HCT116 (cell line): ENCODE measurements at places on chromosomes 7 and 10.

GRCh38 chr7:97012365-97013133, 7.2 kb downstream of the DLX6 start:
- peaks cover 72% of the 10 kb centered on the region for H3K27me3 ChIP-seq
- H3K4me3 ChIP-seq, result no peak overlapping the region
- DNase-seq, result no peak

- no peak for DNase-seq
- no peaks in the 10 kb centered on the region for H3K4me1 ChIP-seq
- H3K4me3 ChIP-seq, result no peak overlapping the region
- no peaks in the 10 kb centered on the region for H3K36me3 ChIP-seq
- no peaks in the 10 kb centered on the region for H3K27me3 ChIP-seq
- no peak overlapping the region for H3K27ac ChIP-seq
Observed at GRCh38 chr7:9603291-9603690, 1169.9 kb downstream of the NXPH1 start.

DNA sequence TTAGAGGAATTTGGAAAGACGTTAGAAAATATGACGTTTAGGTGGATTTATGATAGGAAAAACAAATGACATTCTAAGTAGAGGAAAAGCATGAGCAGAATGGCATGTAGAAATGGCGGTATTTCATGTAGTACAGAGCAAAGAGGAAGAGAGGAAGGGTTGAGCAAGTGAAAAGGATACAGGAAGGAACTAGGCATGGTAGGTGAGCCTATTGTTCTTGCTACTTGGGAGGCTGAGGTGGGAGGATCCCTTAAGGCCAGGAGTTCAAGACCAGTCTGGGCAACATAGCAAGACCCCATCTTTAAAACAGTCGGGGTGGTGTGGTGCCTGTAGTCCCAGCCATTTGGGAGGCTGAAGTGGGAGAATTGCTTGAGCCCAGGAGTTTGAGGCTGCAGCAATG, 1.2 kb downstream of the GTPBP10 start:
- no peaks in the 10 kb centered on the region for H3K27me3 ChIP-seq
- no peak overlapping the region for H3K27ac ChIP-seq
- no peak for DNase-seq
- H3K4me1 ChIP-seq, result peaks cover 14% of the 10 kb centered on the region
- H3K4me3 ChIP-seq, result peak overlapping the region; percentile 97
- H3K36me3 ChIP-seq, result no peaks in the 10 kb centered on the region

DNA sequence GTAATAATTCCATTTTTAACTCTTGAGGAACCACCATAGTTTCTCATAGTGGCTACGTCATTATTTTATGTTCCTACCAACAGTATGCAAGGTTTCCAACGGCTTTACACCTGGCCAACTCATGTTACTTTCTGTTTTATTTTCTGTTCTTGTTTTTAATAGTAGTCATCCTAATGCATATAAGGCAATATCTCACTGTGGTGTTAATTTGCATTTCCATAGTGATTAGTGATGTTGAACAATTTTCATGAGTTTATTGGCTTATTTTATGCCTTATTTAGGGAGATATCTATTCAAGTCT, 465.5 kb upstream of the KLF6 start:
- no peaks in the 10 kb centered on the region for H3K27me3 ChIP-seq
- H3K4me3 ChIP-seq, result no peak overlapping the region
- no peaks in the 10 kb centered on the region for H3K36me3 ChIP-seq
- peaks cover 25% of the 10 kb centered on the region for H3K4me1 ChIP-seq
- DNase-seq, result no peak
- H3K27ac ChIP-seq, result no peak overlapping the region

GRCh38 chr10:63692220-63692896, 171.2 kb downstream of the REEP3 start:
- peaks cover 6% of the 10 kb centered on the region for H3K4me1 ChIP-seq
- H3K36me3 ChIP-seq, result no peaks in the 10 kb centered on the region
- H3K27me3 ChIP-seq, result no peaks in the 10 kb centered on the region
- no peak for DNase-seq
- H3K4me3 ChIP-seq, result no peak overlapping the region

DNA sequence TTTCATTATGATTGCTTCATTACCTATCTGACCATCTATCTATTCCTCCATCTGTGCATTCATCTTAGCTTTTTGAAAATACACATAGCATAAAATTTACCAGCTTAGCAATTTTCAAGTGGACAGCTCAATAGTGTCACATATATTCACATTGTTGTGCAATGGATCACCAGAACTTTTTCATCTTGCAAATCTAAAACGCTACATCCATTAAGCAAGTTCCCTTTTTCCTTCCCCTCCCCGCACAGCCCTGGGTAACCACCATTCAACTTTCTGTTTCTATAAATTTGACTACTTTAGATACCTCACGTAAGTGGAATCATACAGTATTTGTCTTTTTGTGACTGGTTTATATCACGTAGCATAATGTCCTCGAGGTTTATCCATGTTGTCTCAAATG, 78.0 kb upstream of the ADRB1 start:
- H3K27ac ChIP-seq, result no peak overlapping the region
- H3K27me3 ChIP-seq, result no peaks in the 10 kb centered on the region
- H3K4me3 ChIP-seq, result no peak overlapping the region
- H3K4me1 ChIP-seq, result peaks cover 9% of the 10 kb centered on the region
- no peaks in the 10 kb centered on the region for H3K36me3 ChIP-seq

- DNase-seq, result no peak
- no peak overlapping the region for H3K4me3 ChIP-seq
- no peak overlapping the region for H3K27ac ChIP-seq
Observed at GRCh38 chr7:103094102-103094501, 19.2 kb downstream of the ARMC10 start.

- H3K4me3 ChIP-seq, result no peak overlapping the region
- no peak for DNase-seq
- no peaks in the 10 kb centered on the region for H3K27me3 ChIP-seq
- no peaks in the 10 kb centered on the region for H3K36me3 ChIP-seq
Observed at GRCh38 chr7:127759945-127760421, 108.0 kb downstream of the SND1 start.

DNA sequence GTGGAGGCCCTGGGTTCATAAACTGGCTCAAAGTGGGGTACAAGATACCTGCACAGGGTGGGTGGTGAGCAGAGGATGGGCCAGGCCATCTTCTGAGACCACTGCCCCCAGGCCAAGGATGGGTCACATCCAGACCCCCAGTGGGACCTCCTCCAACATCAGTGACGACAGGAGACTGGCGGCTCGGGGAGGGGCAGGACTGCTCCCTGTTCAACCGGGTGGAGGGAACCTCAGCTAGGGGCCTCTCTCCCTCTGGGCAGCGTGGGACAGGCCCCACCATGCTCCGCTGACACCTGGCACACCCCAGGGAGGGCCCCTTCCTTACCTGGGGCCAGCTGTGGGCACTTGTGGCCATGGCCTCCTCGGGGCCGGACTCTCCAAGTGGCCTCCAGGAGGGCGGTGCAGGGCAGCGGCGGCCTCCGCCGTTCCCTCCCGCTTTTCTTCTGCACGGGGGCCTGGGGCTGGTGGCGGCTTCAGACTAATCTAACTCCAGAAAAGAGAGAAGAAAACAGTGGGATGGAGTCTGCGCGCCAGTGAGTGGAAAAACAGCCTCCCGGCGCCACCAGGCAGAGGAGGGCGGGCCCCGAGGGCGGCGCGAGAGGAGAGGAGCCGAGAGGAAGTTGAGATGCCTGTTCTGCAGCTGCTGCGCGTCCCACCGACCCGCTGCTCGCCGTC, at the start of gene CALHM2:
Gene CALHM2, minus strand, starts transcription at position 540 of the 675 bp plus-strand sequence. CDS start 2,429 bp downstream, outside the sequence.
- peaks cover 22% of the 10 kb centered on the region for H3K36me3 ChIP-seq
- peak within 1 kb of the TSS; percentile 83 for H3K27ac ChIP-seq
- no peaks in the 10 kb centered on the region for H3K27me3 ChIP-seq
- no peak for DNase-seq

- no peaks in the 10 kb centered on the region for H3K27me3 ChIP-seq
- no peaks in the 10 kb centered on the region for H3K4me1 ChIP-seq
- H3K4me3 ChIP-seq, result no peak overlapping the region
- DNase-seq, result no peak
Observed at GRCh38 chr7:138122162-138122561, 45.9 kb downstream of the AKR1D1 start.

GRCh38 chr7:43648473-43649406, 65.8 kb downstream of the STK17A start:
- no peaks in the 10 kb centered on the region for H3K27me3 ChIP-seq
- 0 out of 2 replicates have a peak overlapping the region, but pooled peaks have one; percentile 30 for H3K4me3 ChIP-seq
- H3K36me3 ChIP-seq, result no peaks in the 10 kb centered on the region
- DNase-seq, result no peak
- H3K4me1 ChIP-seq, result peaks cover 63% of the 10 kb centered on the region
- peak overlapping the region; percentile 91 for H3K27ac ChIP-seq

DNA sequence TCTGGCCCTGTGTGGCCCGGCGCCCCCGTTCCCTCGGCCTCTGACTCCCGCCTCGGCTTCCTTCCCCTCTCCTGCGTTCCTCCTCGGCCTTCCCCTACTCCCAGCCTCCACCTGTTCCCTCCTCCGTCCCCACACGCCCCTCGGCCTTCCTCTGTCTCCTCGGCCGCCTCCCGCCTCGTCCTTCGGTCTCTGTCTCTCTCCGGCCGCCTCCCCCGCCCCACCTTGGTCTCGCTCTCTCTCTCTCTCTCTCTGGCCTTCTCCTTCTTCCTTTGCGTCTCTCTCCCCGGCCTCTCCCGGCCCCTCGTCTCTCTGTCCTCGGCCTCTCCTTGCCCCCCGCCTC, 588 bp downstream of the GET4 start:
- H3K27me3 ChIP-seq, result no peaks in the 10 kb centered on the region
- peaks cover 19% of the 10 kb centered on the region; the same call in 1 of the 2 replicates for H3K36me3 ChIP-seq
- DNase-seq, result no peak
- peak overlapping the region; percentile 83 for H3K27ac ChIP-seq
- peaks cover 26% of the 10 kb centered on the region for H3K4me1 ChIP-seq

- no peak overlapping the region for H3K27ac ChIP-seq
- H3K36me3 ChIP-seq, result no peaks in the 10 kb centered on the region
- H3K4me3 ChIP-seq, result no peak overlapping the region
- peaks cover 5% of the 10 kb centered on the region; the same call in 1 of the 2 replicates for H3K27me3 ChIP-seq
- no peaks in the 10 kb centered on the region for H3K4me1 ChIP-seq
Observed at GRCh38 chr10:78464856-78465267, 431.2 kb downstream of the RPS24 start.

DNA sequence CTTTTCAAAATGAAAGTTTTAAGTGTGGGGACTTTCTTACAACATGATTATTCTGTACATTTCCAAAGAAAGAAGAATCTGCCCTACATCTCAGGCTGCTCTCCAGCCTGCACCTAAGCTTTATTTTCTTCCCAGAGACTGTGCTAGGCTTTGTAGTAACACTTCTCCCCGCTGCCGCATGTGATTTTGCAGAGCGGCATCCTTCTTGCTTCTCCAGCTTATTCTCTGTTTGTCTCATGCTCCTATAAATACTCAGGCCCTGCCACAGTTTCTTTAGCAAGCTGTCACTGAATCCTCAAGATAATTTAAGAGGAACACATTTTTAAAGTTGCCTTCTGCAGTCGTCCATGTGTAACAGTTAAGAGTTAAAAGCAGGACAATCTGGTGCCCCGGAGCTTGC, 53.5 kb downstream of the INSYN2A start:
- DNase-seq, result no peak
- no peaks in the 10 kb centered on the region for H3K36me3 ChIP-seq
- no peaks in the 10 kb centered on the region for H3K27me3 ChIP-seq

GRCh38 chr7:17638727-17639126, 301.6 kb downstream of the SNX13 start:
- no peaks in the 10 kb centered on the region for H3K36me3 ChIP-seq
- no peaks in the 10 kb centered on the region for H3K4me1 ChIP-seq
- no peak for DNase-seq
- H3K27ac ChIP-seq, result no peak overlapping the region

DNA sequence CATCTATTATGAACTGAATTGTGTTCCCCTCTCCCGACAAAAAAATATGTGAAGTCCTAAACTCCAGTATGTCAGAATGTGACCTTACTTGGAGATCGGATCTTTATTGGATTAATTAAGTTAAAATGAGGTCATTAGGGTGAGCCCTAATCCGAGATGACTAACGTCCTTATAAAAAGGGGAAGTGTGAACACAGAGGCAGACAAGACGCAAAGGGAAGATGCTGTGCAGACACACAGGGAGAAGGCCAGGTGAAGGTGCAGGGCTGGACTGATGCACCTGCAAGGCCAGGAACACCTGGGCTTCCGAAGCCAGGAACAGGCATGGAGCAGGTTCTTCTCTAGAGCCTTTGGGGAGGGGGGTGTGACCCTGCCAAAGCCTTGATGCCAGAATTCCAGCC, 187.8 kb downstream of the PARD3 start:
- H3K36me3 ChIP-seq, result no peaks in the 10 kb centered on the region
- H3K27ac ChIP-seq, result no peak overlapping the region
- no peaks in the 10 kb centered on the region for H3K4me1 ChIP-seq

GRCh38 chr7:143363016-143363937, 764 bp upstream of the FAM131B start:
- H3K36me3 ChIP-seq, result no peaks in the 10 kb centered on the region
- no peak overlapping the region for H3K4me3 ChIP-seq
- no peak for DNase-seq
- peaks cover 8% of the 10 kb centered on the region for H3K4me1 ChIP-seq
- no peaks in the 10 kb centered on the region for H3K27me3 ChIP-seq

- no peak for DNase-seq
- H3K27me3 ChIP-seq, result no peaks in the 10 kb centered on the region
- no peaks in the 10 kb centered on the region for H3K36me3 ChIP-seq
- H3K27ac ChIP-seq, result no peak overlapping the region
Observed at GRCh38 chr10:4283846-4284610, 499.0 kb upstream of the KLF6 start.

GRCh38 chr7:93298671-93299070, 66.5 kb downstream of the VPS50 start:
- no peaks in the 10 kb centered on the region for H3K4me1 ChIP-seq
- H3K36me3 ChIP-seq, result no peaks in the 10 kb centered on the region
- H3K4me3 ChIP-seq, result no peak overlapping the region

GRCh38 chr7:90613088-90613498, 17.0 kb downstream of the CDK14 start:
- DNase-seq, result no peak
- H3K4me1 ChIP-seq, result no peaks in the 10 kb centered on the region
- no peaks in the 10 kb centered on the region for H3K36me3 ChIP-seq
- no peaks in the 10 kb centered on the region for H3K27me3 ChIP-seq
- no peak overlapping the region for H3K27ac ChIP-seq

DNA sequence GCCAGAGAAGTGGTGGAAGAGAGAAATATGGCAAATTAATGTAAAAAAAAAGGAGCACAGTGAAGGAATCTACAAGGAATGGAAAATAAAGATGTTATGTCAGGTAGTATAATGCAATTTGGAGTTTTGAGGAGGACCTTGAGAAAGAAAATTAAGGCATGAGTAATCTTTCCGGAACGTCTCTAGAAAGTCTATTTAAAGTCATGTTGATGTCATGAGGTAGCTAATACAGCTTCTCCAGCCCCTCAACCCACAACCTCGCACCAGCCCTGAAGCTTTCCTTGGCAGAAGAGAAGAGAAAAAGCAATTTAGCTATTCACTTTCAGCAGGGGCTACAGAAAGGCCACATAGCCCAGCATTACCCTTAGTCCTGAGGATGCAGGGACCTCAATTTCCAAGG, 22.5 kb downstream of the TRDMT1 start:
- DNase-seq, result no peak
- no peak overlapping the region for H3K4me3 ChIP-seq
- no peaks in the 10 kb centered on the region for H3K4me1 ChIP-seq
- no peaks in the 10 kb centered on the region for H3K36me3 ChIP-seq
- H3K27ac ChIP-seq, result no peak overlapping the region

- no peaks in the 10 kb centered on the region for H3K4me1 ChIP-seq
- DNase-seq, result no peak
- no peak overlapping the region for H3K27ac ChIP-seq
- H3K4me3 ChIP-seq, result no peak overlapping the region
- peaks cover 41% of the 10 kb centered on the region for H3K27me3 ChIP-seq
Observed at GRCh38 chr10:6977398-6978186, 397.5 kb upstream of the PRKCQ start.

- DNase-seq, result no peak
- no peaks in the 10 kb centered on the region; the same call in 1 of the 2 replicates for H3K4me1 ChIP-seq
- H3K27me3 ChIP-seq, result no peaks in the 10 kb centered on the region
- no peaks in the 10 kb centered on the region for H3K36me3 ChIP-seq
- no peak overlapping the region for H3K27ac ChIP-seq
- no peak overlapping the region for H3K4me3 ChIP-seq
Observed at GRCh38 chr10:84348447-84348846, 20.1 kb downstream of the CCSER2 start.
